ENCODE measurements at places on chromosomes 7 and 10.

DNA sequence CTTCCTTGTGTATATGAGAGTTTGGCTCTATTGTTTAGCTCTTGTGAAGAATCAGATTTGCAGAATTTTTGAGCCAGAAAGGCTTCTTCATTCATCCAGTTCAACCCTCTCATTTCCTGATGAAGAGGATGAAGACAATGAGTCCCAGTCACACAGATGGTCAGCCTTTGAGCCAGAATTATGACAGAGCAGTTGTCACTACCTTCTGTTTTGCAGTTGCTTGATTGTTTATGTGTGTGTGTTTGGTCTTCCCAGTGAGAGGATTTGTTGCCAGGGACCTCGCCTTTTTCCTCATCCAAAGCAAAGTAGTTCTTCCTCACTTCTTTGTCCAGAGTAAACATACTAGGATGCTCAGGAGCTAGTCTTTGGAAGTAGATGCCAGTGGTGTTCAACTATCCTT, 15.6 kb downstream of the MDFIC start:
- DNase-seq, result no peak

DNA sequence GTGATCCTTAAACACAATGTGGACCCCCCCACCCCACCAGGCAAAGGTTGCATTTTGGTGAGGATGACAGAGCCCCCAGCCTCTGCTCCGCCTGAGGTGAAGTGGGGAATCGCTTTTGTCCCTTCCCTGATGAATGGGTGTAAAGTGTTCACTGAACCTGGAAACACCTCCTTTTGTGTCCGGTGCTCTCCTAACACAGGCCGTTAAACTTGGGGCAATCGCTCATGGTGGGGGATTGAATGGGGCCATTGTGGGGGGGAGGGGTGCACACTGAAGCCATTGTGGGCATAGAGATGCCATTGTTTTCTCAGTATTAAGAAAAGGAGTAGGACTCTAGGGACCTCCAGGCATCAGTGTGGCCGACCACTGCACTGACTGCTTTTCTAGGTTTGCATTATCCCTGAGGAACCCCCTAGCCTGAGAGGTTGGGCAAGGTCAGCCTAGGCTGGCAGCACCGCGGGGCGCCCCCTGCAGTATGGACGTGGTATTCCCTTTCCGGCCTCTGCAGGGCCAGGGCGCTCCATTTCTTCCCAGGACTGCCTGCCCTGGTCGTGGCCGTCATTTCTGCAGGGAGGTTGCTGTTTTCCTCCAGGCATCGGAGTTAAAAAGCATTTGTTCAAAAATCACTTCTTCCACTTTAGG, 158.3 kb downstream of the TCF7L2 start:
- DNase-seq, result peak; percentile 77

DNA sequence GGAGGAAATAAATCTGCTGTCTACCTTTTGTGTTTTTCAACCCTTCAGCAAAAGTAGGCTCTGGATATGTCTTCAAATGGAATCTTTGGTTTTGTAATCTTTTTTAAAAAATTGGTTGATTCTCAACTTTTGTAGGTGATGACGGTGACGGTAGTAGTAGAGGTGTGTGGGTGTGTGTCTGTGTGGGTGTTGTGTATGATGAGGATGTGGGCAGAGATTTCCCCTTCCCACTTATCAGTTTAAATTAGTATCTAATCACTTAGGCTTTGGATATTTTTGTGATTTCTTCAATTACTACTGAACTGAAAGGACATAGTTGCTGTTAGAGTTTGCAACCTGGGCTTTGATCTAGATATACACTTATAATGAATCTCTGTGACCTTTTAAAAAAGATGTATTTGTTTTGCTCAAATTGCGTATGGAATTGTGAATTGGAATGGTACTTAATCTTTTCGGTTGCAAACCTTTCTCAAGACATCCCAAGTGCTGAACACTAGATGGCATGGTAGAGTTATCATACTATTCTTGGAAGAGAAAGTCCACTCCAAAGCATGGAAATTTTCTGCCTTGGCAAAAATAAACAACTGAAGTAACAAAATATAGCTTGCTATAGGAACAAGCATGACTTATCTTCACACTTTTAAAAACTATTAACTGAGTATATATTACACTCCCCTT, 51.9 kb upstream of the A1CF start:
- peak; percentile 51 for DNase-seq

- DNase-seq, result no peak
Observed at GRCh38 chr10:27512548-27512947, 8.4 kb downstream of the RAB18 start.

DNA sequence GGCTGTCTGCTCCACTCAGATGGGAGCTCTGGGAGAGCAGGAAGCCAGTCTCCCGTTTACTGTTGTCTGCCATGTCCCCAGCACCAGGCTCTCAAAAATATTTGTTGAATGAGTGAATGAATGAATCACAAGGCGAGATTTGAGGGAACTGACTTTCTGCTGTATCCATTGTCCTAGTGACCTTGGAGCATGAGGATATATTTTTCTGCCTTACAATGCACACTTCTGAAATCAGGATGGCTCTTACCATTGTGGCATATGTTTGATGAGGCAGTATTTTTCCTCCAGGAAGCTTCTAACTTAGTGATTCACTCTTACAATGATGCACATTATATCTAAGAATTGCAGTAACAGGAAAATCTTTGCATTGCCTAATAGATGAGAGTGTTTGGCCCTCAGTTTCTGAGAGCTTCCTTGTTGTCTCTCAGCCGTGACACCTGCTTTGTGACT, 136.4 kb downstream of the RPS24 start:
- no peak for DNase-seq

GRCh38 chr10:112700215-112700671, 249.8 kb upstream of the TCF7L2 start:
- no peak for DNase-seq

DNA sequence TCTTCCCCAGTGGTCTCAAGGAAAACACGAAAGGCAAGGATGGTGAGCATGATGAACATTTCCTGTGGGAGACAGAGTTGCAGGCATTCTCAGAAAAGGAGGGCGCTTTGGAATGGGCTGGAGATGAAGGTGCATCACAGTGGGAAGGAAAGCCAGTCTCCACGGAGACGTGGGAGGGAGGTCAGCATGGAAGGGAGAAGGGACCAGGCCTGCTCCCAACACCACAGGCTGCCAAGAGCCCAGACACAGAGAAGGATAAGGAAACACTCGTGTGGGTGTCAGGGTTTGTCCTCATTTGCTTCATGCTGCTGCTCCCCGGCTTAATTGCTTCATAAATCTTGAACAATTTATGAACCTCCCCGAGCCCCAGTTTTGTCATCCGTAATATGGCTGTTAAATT, 231.5 kb upstream of the ZNF32 start:
- DNase-seq, result no peak

DNA sequence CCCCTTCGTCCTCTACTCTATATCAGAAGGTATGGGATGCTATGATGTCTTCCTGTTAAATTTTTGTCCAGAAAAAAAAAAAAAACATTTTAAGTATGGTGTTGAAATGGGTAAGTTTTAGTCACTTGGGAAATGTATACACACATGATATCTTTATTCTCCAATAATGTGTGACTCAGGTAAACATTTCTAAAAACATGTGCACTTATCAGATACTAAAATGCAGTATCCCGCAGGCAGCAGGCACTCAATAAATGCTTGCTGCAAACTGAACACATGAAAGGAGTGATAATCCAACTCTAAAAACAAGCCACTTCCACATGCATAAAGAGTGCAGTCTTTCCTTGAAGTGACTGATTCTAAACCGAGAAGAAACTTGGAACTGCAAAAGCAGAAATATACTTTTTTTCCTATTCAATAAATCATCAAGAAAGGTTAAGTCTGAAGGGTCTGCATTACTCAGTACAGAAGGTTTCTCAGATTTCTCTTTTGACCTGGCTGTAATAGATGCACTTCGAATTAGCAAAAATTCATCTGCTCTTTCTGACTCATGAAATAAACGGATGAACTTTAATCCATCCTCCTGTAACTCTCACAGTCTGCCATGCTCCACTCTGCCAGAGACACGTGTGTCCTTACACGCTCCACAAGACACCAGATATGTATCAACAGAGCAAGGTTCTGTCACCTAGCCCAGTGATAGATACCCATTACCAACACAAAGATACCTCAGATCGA, 84.0 kb downstream of the HIPK2 start:
- no peak for DNase-seq

DNA sequence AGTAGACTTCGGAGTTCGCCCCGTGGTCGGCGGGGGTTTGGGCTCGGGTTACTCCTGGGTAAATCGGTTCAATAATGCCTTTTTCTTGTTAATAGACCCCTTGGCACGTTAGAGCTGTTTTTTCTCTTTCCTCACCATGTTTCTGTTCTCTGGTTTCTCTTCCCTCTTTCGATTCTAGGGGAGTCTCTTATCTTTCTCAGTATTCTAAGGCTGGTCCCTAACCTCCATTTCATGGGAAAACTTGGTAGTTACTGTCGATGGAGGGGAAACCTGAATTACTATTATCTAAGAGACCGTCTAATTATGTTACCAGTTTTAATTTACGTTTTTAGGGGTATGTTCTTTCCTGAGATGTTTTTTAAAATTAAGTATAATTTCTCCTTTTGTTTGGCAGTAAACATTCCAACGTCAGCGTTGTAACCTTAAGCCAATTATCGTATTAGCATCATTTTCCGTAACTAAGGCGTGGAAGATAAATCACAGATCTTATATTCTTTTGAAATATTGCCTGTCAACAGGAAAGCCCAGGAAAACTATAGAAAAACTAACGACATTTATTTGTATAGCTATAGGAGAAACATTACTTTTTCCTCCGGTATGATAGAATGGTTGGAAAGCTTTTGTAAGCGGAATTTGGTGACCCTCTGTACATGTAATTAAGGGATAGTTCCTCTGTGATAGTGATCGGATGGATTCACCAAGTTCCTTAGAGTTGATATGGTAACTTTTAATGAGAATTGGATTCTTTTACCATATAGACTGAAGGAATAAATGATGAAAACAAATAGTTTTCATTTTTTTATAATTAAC, 847 bp downstream of the BTAF1 start:
- DNase-seq, result no peak

GRCh38 chr10:101453791-101454718, 100.1 kb downstream of the BTRC start:
- DNase-seq, result no peak

GRCh38 chr7:167090-167855, 25.1 kb upstream of the FAM20C start:
- DNase-seq, result no peak

GRCh38 chr10:74058658-74059057, 60.7 kb downstream of the VCL start:
- no peak for DNase-seq

DNA sequence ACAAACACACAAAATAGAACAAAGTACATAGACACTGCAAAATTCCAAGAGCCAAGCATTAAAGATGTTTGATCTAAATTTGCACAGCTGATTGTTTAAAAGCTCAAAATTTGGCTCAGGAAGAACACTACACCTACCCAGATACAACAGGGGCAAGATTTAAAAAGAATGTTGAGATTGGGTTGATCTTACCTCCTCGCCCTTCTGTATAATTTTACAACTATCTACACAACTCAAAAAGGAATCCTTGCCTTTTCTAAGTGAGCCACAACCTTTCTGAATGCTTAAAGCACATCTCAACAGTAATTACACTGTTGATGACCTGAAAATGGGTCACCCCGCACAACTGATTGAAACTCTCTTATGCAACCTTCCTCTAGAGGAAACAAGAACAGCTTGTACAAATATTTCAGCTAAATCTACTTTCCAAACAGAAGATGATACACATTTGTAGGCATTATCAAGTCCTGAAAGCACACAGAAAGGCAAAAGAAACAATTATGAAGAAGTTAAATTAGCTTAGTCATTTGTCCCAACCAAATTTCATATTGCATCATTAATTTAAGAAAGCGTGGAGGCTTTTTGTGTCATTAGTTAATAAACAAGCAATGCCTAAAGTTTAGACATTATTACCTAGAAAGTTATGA, 75.5 kb downstream of the UBE2H start:
- DNase-seq, result no peak

DNA sequence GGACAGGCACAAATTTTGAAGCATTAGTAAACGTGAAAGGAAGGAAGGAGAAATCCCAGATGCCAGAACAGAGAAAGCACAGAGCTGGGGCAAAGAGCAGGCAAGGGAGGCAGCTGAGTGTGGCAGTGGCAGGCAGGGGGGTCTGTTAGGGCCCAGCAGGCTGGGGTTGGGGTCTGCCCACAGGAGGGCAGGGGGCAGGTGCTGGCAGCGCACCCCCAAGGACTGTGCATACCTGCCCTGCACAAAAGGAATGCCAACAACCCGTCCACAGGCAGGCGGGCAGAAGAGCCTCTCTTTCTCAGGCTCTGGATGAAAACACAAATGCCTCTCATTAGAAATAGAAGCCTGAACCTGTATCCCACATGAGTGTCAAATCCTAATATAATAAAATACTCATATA, 552.3 kb downstream of the PTPRN2 start:
- no peak for DNase-seq

GRCh38 chr10:6877336-6877721, 297.3 kb upstream of the PRKCQ start:
- no peak for DNase-seq

- DNase-seq, result no peak
Observed at GRCh38 chr10:121952226-121952625, 22.8 kb downstream of the NSMCE4A start.

GRCh38 chr10:67976292-67977245, 92.1 kb downstream of the SIRT1 start:
- no peak for DNase-seq

DNA sequence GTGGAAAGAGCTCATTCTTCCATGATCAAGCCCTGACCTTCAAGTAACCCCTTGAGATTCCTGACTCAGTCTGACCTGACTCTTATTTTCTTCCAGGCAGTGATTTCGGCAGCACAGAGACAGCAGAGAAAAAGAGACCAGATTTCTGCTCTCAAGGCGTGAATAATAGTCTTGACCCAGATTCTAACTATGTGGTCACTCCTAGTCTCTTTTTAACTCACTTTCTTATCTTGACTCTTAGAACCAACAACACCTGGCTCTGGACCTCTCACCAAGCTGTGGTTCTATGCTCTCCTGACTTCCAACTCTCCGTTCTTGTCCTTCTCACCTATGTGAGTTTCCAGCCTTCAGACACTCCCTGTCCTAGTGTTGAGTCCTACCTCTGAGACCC, 36.9 kb upstream of the KDM7A start:
- no peak for DNase-seq

DNA sequence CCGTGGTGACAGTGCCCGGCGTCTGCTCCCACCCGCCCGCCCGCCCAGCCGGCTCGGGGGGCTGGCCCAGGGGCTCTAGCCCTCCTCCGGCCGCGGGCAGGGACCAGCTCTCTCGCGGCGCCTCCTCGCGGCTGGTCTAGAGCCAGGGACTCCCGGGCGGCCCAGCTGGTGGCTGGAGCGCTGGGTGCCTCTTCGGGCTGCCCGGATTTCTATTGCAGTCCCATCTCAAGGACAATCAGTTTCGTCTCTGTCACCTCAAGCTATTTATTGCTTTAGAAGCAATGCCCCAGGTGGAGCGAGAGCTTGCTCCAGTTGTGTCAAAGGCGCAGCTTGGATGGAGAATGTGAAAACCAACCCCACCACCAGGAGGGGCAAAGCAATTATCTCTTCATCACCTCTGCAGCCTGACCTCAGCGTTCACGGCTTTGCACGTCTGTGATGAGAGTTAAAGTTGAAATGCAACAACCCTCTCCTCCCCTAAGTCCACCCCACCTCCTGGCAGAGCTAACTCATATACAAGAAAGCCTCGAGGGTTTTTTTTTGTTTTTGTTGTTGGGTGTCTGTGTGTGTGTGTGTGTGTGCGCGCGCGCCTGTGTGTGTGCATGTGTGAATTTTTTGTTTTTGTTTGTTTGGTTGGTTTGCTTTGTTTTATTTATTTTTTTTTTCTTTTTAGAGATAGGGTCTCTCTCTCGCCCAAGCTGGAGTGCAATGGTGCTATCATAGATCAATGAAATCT, at the start of gene ITGA8:
Gene ITGA8 (minus strand): TSS at position 24 of the 736 bp plus-strand sequence. CDS start 151 bp downstream, outside the sequence.
- DNase-seq, result peak; percentile 67

GRCh38 chr7:130513447-130513846, 21.6 kb downstream of the MEST start:
- no peak for DNase-seq
